Inflammatory macrophage treated with lipopolysaccharide for 1 hour (primary cell): ENCODE measurements at places on chromosomes 3 and 15.

- DNase-seq, result no peak
Measured at GRCh38 chr3:59327376-59327808, 277.6 kb upstream of the CFAP20DC start.

DNA sequence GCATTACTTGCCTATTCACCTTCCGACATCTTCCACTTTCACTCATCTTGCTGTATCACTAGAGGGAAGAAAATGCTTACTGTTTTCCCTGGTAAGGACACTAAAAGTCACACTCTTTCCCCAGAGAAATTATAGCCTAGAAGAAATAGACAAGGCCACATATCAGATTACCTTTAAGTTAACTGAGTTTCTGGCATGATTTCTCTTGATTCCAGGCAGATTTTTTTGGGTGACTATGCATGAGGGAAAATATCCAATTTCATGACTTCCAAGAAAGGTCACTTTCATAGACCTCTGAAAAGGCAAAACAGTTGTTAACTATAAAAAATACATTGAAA is 30.3 kb downstream of the TCF12 start:
- DNase-seq, result no peak

DNA sequence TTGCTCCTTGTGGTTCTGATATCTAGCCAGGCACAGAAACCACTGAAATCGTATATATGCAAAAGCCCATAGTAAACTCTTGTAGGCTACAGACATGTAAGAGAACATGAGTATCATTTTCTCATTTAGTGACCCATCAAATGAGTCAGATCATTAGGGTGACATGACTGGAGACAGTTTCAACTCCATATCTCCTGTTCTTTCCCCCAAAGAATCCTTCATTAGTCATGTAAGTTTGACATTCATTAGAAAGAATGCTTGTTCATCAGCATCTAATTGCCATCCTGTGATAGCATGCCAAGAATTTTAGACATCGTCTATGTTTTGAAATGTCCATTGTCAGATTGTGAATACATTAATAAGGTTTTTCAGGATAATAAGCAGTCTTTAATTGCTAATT is 264.9 kb upstream of the TPM1 start:
- no peak for DNase-seq

DNA sequence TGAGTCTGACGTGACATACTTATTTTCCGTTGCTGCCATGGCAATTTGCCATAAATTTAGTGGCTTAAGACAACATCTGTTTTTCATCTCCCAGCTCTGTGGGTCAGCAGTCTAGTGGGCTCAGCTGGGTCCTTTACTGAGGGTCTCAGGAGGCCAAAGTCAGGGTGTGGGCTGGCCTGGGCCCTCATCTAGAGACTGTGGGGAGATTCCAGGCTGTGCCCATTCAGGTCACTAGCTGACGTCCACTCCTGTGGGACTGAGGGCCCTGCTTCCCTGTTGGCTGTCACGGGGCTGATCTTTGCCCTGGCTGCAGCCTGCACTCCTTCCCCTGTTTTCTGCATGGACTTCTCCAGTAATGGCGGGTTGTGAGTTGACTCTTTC is 19.1 kb downstream of the FGD5 start:
- no peak for DNase-seq

GRCh38 chr3:125589547-125590122 is 5.7 kb downstream of the OSBPL11 start:
- peak; percentile 27 for DNase-seq

DNA sequence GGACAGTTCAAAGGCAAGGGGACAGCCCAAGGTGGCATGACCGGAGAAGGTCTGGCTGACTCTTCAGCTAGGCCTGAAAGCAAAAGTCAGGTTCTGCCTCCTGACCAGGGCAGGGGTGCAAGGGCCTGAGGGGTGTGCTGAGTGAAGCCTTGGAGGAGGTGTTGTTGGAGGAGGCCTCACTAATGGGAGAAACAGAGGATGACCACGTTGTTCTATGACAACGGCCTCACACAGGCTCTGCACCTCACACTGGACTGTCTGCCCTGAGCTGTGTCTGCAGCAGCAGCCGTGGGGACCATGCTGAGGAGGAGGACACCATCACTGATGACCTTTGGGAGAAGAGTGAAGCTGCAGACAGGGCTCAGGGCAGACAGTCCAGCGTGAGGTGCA is 116.9 kb upstream of the ABHD17C start:
- no peak for DNase-seq

- peak; percentile 94 for DNase-seq
Measured at GRCh38 chr3:38154033-38154494, 11.3 kb upstream of the OXSR1 start.

DNA sequence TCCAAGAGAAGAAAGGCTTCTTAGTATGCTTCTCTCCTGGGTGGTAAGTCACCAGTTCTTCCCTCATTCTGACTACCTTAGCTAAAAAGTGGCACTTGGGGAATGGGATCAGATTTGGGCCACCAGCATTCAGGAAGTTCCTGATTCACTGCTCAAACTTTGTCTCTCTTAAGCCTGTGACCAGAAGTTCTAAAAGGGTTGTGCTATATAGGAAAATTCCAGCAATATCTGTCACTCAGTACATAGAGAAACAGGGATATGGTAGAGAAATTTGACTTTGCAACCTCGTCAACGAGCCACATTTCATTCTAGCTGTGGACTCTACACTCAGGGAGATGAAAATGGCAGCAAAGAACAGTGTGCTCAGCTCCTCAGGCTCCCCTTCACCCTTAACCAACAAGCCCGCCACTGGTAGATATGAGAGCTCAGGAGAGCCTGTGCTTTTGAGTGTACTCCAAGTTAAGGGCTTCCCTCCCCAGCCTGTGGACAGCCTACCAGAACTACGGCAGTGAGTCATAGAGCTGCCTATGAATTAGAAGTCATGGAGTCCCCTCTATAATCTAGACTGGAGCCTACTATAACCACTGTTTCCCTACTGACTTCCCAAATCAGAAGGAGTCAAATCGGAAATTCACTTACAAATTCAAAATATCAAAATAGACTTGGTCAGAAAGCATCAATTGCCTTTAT is 52.6 kb upstream of the MYO5C start:
- DNase-seq, result no peak

GRCh38 chr3:37932505-37932904 is 58.1 kb upstream of the VILL start:
- no peak for DNase-seq

DNA sequence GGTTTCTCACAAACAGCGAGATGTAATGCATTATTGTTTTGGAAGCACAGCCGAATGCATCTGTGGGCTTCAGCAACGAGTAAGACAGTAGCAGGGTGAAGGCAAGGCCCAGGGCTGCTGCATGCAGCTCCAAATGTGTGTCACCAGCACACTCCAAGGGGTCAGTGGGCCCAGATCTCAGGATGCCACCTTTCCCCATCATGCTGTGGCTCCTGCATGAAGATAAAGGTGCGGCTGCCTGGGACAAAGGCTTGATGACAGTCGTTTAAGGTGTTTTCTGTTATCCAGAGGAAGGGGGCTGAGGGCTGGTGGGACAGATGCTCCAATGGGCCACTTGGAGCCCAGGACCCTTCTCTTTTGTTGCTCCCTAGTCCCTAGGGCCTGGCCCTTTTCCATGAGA is 13.2 kb downstream of the C3orf22 start:
- DNase-seq, result no peak

DNA sequence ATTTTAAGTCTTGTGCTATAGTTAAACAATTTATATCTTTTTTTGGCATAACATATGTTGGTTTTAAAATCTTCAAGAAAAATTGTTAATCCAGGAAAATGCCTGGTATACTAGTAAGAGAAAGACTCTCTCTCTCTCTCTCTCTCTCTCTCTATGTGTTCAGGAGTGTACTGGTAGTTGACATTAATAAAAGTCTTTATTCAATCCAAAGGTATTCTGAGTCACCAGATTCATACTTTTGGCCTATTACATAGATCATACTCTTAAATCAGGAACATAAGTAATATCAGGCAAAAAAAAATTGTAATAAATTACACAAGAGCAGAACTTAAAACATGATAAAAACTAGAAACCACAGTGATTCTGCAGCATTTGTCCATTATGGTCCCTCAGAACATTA is 70.2 kb downstream of the TFG start:
- no peak for DNase-seq

DNA sequence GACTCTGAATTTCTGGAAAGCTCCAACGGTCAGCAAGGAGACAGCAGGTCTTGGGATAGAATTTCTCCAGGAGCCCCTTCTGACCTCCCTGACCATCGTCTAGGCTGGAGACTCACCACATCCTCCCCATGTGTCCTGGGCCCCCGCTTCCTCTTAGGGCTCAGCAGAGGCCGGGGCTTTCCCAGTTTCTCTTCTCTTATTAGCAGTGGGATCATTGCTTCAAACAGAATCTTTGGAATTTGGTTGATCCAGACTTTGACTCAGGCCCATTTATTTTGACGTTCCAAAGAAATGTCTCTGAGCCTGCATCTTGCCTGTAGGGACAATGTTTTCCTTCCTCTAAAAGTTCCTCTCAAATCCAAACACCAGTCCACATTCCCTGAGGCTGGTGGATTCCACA is 38.4 kb upstream of the SLC6A6 start:
- DNase-seq, result peak; percentile 81

- DNase-seq, result no peak
Measured at GRCh38 chr15:92100301-92100700, 246.8 kb downstream of the SLCO3A1 start.

- no peak for DNase-seq
Measured at GRCh38 chr3:41188306-41188705, 11.0 kb upstream of the CTNNB1 start.

GRCh38 chr3:127747751-127748521 is 74.4 kb downstream of the MGLL start:
- no peak for DNase-seq

DNA sequence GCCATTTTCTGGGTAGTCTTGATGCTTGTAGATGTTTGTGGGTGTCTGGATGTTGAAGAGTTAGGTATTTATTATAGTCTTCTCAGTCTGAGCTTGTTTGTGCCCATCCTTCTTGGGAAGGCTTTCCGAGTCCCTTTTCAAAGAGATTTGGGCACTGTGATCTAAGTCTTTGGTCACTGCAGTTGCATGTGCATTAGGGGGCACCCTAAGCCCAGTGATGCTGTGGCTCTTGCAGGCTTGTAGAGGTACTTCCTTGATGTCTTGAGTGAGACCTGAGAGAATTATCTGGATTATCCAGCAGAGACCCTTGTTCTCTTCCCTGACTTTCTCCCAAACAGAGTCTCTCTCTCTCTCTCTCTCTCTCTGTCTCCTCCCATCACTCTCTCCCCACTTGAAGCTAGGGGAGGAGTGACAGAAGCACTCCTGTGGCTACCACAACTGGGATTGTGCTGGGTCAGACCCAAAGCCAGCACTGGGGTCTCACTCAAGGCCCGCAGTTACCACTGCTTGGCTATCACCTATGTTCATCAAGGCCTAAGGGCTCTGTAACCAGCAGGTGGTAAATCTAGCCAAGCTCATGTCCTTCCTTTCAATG is 68.5 kb downstream of the TMCO5A start:
- peak; percentile 81 for DNase-seq

GRCh38 chr3:75192146-75192616 is 471.9 kb upstream of the FRG2C start:
- peak; percentile 24 for DNase-seq

DNA sequence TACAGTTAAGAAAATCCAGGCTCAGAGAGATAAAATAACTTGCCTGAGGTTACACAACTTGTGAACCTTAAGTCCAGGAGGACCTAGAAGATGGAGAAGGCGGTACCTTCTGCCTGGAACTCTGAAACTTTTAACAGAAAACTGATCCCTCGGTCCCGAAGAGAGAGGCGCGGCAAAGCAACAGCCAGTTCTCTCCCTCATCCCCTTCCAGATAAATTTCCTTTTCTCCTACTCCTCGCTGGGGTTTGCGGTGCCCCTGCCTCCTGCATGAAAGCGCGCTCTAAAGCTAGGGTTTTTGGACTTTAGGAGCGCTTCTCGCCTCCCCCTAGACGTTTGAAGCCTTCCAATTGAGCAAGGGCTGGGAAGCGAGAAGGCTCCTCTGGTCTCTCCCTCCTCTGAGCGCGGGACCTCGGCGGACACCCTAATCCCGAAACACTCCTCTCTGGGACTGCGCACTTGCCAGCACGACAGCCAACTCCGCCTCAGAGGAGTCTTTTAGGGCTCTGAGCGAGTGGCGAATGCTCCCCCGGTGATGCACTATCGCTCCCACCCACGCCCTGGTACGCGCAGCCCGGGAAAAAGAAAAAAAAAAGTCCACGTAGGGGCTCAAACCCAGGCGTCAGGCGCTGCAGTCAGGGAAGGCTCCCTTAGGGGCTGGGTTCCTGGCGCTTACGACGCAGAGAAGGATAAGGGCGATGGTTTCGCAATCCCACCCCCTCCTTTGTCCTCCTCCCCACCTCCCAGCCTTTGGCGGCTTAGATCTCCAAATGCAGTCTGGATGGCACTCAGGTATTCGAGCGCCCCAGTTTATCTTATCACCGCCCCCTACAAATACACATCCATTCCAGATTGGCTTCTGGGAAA is 7.9 kb upstream of the EOMES start:
- DNase-seq, result no peak

GRCh38 chr3:128844502-128844901 is 34.9 kb upstream of the ACAD9 start:
- DNase-seq, result no peak

GRCh38 chr3:163547014-163547685 is 1531.1 kb downstream of the SI start:
- DNase-seq, result no peak

DNA sequence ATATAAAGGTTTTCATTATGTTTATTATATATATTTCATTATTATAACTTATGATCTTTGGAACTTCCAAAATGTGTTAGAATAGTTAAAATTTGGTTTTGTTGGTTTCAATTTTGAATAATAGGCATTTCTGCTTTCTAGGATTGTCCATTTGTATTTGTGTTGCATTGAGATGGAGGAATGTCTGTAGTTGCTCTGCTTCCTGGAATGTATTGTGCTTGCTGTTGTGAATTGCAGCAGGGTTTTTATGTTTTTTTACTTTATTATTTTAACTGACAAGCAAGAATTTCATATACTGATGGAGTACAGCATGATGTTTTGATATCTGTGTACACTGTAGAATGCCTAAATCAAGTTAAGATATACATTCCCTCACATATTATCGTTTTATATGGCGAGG is 247.4 kb downstream of the XXYLT1 start:
- DNase-seq, result no peak

DNA sequence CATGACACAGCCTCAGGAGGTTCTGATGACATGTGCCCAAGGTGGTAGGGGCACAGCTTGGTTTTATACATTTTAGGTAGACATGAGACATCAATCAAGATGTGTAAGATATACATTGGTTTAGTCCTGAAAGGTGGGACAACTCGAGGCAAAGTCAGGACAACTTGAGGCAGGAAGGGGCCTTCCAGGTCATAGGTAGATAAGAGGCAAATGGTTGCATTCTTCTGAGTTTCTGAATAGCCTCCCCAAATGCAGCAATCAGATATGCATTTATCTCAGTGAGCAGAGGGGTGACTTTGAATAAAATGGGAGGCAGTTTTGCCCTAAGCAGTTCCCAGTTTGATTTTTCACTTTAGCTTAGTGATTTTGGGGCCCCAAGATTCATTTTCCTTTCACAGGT is 91.6 kb downstream of the CHCHD4 start:
- DNase-seq, result no peak
